OCI-LY7 (cell line): ENCODE measurements at places on chromosomes 3 and 15.

- DNase-seq: no peak
Measured at GRCh38 chr3:134381076-134381475, 6.8 kb upstream of the AMOTL2 start.

GRCh38 chr3:123475786-123476185 is 26.9 kb upstream of the ADCY5 start:
- no peak for DNase-seq

DNA sequence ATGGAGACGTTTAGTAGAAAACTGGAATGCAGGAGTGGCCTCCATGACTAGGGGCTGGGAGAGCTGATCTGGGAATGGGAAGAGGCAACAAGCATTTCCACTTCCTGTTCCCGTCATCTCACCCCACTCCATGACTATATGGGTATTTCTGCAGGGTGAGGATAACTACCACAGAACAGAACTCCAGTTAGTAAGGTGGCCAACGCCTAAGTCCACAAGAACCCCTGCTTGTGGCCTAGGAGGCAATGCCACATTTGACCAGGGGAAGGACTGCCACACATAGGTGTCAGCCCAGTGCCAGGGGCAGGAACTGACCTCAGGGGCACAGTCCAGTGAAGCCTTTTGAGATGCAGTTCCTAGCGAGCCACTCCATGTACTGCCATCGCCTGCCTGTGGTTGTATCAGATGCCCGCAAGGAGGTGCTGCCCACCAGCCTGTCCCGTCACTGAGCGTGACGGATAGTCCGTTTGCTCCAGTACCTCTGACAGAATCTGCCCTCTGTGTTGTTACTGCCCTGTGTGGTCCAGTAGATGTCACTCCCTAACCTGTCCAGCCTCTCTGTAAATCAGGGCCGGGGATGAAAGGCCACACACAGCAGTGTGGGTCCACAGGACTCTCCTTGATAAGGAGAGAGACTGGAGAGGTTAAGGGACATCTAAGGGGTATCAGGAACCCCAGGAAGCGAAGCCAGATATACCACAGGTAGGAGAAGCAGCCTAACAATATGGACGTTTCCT is 3.5 kb upstream of the MTFMT start:
- DNase-seq: peak; percentile 85

GRCh38 chr15:60208709-60209108 is 189.1 kb downstream of the ANXA2 start:
- DNase-seq: no peak

DNA sequence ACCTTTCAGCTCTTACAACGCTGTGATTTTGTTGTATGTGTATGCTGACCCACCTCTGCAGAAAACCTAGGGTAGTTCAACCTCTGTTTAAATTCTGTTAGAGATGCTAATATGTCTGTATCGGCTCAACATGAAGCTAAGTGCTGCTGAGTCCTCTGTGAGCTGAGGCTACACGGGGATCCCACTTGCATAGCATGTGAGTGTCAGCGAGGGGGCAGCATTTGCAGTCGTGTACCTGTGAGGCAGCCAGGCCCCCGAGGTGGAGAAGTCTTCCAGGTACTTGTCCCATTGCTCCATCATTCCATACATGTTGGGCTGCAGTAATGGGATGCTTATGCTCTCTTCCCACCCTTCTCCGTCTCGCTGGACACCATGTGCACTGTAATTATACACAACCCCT is 3.7 kb downstream of the MKRN2OS start:
- DNase-seq: peak; percentile 36

DNA sequence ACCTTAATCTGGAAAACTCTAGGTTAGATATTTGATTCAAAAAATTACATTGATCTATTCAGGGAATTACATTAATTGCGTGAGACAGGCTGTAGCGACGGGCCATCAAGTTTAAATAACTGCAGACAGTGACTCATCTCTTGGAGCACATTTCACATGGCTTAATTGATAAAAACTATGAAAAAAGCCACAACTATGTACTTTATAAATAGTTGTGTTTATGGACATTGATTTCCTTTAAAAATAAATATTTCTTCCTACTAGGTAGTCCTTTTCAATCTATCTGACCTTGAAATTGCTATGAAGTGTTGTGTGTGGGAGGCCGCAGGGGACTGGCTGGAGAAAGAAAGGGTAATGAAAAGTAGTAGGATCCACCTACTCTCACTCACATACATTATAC is 157.8 kb downstream of the IL1RAP start:
- DNase-seq: no peak

DNA sequence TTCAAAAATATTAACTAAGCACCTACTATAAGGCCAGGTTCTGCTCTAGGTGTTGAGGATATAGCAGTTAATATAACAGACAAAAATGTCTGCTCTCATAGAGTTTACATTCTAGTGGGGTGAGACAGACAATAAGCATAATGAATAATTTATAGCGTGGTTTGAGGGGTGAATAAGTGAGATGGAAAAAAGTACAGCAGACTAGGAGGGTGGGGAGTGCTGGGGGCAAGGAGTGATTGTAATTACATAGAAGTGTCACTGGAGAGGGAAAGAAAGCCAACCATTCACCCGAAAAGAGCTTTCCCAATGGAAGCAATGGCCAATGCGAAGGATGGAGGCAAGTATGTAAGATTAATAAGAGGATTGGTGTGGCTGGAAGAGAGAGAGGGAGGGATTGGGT is 552.9 kb upstream of the KCNMB2 start:
- DNase-seq: no peak

DNA sequence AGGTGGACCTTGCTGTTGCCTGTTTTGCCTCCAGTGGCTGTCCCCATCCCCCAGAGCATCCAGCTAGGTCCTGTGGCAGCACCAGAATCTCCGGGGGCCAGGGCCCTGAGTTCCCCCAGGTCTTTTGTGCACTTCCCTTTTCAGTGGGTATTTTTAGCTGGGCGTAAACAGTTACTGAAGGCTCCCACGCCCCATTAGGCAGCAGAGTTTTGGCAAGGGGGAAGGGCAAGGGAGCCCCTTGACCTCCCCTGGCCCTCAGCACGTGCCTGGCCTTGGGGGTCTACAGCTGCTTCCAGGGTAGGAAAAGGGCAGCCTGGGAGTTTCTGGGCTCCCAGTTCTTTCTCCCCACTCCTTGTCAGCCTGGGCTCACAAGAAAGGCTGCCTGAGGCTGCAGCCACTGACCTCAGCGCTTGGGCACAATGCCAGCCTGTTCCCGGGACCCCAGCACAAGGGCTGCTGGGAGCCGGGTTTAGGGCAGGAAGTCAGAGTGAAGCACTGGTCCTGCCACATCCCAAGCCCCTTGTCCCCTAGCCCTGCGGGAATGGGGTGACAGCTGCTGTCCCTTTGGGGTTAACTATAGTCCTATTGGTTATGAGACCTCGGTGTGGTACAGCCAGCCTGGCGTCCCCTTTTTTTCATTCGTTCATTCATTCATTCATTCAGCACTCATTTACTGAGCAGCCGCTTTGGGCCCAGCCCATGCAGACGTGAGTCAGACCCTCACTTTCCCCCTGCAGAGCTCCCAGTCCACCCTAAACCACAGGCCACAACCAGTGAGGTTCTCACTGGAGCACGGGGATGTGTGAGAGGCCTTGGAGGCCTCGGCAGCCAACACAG is 8.4 kb downstream of the CSK start:
- DNase-seq: peak; percentile 75

DNA sequence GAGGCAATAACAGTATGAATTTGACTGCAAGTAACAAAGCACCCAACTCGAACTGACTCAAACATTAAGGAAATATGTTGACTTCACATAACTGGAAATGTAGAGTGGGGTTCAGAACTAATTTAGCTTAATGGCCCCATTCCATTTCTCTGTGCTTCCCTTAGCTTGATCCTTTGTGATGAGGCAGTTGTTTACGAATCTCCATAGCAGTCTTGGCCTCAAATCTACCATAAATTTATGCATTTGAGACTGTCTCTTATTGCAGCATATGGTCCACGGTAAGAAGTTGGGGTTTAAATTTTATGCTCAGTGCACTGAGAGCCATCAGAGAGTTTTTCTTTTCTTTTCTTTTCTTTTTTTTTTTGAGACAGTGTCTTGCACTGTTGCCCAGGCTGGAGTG is 148.7 kb upstream of the POU1F1 start:
- no peak for DNase-seq

DNA sequence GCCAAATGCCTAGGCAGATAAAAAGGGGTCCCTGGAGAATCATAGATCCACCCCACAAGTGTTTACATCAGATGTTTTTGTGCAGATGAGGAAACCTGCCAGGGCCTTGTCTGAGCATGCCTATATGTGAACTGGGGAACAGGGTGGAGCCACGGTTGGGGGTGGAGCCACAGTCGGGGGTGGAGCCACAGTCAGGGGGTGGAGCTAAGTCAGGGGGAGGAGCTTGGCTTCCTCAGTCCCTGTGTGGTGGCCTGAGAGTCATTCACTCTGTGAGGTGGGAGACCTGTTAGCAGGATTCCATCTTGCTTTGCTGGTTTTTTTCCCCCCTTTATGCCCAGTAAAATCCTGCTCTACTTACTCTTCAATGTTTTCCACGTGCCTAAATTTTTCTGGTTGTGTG is 57.8 kb upstream of the TGFBR2 start:
- peak; percentile 64 for DNase-seq

- no peak for DNase-seq
Measured at GRCh38 chr15:51681303-51681963, at the start of gene SCG3. TSS of gene SCG3 (plus strand) at chr15:51681503. CDS start at chr15:51681756, 253 bp downstream.

DNA sequence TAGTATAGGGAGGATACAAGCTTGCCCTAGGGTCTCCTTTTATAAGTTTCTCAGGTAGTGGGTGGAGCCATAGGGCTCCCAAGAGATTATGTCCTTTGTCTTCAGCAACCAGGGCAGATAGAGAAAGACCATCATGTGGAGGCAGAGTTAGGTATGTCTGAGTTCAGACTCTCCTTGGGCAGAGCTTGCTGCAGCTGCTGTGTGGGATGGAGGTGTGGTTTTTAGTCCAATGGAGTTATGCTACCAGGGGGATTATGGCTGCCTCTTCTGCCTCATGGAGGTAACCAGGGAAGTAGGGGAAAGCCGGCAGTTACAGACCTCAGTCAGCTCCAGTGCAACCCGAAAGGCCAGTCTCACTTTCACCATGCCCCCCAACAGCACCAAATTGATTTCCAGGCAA is 220.5 kb downstream of the NECTIN3 start:
- no peak for DNase-seq

DNA sequence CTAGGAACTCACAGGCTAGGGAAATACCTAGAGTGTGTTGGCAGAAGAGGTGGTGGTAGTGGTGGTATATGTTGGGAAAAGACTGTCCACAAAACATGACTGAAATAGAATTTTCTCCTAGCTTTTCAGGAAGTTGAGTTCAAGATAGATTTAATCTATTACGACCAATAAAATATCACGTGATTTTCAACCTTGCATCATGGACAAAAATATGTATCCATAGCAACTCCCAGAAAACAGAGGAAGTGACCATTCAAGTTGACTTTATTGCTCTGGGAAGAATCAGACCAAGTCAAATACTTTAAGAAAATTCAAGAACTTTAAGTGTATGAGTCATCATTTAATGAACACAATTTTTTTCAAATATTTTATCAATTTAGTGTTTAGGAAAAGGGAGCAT is 347.0 kb upstream of the ZNF385D start:
- DNase-seq: no peak

DNA sequence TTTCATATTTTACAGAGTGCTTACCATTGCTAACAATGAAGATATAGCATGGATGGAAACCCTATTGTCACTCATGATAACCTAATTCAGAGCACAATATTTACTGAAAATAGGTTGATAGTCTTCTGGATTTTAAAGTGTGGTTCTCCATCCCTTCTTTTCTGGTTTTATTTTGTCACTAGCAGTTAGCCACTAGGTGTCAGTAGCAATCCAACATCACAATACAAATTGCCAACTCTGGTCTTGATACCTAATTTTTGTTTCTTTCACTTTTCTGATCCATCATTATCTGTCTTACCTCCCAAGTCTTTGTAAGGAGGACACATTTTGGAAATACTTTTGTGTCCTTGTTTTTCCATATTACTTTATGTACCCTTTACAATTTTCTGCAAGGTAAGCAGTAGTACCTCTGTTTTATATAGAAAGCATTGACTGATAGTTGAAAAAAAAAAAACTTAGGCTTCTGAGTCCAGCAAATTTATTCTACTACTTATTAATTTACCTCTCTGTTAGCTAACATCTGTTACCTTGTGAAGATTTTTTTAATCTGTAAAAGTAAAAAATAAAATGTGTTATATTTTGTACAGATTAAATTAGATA is 28.3 kb upstream of the CRYBG3 start:
- DNase-seq: peak; percentile 53

DNA sequence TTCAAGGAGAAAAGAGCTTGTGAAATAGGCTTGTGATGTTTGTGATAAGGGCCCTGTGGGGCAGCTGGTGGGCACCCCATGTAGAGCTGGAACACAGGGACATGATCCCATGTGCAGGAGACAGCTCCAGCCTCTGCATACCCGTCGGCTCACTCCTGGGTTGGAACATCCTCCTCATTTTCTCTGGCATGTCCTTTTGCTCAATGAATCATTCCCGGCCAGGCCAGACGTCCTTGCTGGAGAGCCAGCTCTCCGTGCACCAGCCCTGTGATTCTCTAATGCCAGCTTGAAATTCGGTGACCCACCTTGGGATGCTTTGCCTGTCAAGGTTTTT is 77.3 kb downstream of the SMAD3 start:
- DNase-seq: no peak

DNA sequence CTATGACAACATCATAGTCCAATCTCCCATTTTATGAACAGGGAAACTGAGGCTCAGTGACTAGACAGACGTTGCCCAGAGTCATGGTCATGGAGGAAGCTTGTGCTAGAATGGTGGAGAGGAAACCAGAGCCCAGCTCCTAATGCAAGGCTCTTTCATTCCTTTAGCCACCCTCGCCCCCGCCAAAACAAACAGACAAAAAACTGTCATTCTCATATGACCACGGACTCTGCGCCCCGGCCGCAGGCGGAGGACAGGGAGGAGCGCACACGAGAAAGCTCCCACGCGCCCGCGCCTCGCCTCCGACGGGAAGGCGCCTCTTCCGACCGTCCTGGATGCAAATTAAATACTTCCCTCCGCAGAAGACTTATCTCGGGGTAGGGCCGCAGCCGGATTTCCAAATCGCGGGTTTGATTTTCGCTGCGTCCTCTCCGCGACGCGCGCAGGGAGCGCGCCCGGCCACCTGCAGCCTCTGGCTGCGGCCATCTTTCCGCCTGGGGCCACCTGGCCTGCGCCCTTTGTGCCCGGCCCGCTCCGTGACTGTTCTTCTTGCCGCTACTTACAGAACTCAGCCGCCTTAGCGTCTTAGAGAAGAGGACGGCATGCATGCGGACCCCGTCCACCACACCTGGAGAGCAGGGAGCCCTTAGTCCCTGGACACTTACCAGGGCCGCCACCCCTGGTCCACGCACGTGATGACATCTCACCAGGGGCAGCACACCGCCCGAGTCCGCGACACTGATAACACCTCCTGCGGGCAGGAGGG is 670 bp upstream of the ATP13A3 start:
- peak; percentile 72 for DNase-seq
